ENCODE measurements at places on chromosomes 7 and 10.

GRCh38 chr10:21336476-21337170 is 188.9 kb downstream of the SKIDA1 start:
- DNase-seq: no peak

DNA sequence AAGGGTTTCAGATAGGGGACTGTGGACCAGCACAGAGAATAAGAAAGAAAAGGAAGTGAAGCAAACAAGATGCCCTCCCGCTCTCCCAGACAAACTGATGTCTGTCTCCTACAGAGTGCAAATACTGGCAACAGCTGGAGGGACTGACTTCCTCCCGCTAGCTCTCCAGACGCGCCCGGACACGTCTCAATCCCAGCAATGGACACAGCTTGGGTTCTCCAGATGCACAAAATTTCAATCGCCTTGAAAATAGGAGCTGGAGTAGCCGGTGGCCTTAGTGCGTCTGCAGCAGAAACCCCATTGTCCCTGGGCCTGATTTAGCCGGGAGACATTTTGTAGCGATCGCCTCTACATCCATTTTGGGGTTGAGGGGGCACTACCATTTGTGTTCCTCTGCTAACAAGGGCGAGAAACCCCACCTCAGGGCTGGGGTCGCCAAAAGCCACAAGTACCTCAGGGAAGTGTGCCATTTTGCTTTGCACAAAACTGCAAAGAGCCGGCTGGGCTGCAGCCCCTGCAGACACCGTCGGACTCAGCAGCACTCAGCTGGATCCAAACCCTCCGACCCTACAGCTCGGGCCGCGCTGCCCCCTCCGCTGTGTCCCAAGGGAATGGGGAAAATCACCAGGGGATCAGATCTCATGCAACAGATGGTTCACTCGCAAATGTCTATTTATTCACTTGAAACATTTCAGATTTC is 5.9 kb downstream of the CPA2 start:
- DNase-seq: peak; percentile 18

GRCh38 chr10:283916-284356 is 148.7 kb downstream of the ZMYND11 start:
- no peak for DNase-seq

- peak; percentile 74 for DNase-seq
Observed at GRCh38 chr7:105673367-105674084, 92.2 kb upstream of the EFCAB10 start.

DNA sequence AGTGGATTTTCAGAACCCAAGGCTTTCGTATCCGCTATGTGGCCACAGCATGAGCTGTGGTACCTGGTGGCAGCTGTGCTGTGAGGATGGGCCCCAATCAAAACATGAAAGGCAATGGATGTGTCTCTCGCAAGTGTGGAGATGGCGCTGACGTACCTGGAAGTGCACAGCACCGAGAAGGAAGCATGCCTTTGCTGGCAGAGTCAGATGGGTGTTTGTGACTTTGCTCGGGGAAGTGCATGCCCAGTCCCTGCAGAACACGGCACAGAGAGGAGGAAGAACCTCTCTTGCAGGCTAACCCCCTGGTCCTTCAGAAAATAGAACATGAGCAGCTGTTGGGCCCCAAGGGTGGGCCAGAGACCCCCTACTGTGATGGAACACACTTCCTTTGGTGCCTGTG is 654.1 kb upstream of the ZWINT start:
- no peak for DNase-seq

GRCh38 chr10:100623521-100624230 is 87.9 kb downstream of the HIF1AN start:
- no peak for DNase-seq

DNA sequence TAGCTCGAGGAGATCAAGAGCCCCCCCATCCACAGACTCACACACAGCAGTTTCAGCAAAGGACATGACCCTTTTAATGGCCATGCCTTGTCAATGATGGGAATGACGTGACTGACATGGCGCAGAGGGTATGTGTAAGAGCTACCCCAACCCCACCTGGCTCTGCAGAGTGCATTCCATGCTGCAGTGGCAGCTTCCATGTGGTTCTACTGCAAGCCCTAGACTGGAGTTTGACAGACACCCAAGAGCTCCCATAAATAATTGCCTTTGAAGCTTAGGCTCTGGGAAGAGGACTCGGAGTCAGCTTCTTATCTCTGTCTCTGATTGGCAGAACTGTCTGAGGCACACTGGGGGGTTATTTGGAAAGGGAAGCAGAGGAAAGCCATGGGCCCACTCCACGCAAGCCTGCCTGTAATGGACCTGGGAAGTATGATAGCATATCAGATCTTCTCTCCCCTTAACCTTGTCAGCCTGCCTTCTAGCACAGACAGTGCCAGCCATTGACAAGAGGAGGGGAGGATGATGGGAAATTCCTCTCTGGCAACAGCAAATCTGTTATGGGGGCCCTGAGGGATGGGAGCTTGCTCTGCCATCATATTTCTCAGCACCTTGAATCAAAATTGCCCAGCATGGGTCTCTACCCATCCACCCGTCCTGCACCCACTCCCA is 478.5 kb upstream of the PODXL start:
- DNase-seq: no peak

- DNase-seq: peak; percentile 75
Observed at GRCh38 chr10:68231106-68231816, 652 bp downstream of the ATOH7 start.

GRCh38 chr10:71888623-71889387 is 37.8 kb upstream of the PSAP start:
- peak; percentile 33 for DNase-seq

- no peak for DNase-seq
Observed at GRCh38 chr10:124566981-124567835, 105.6 kb downstream of the LHPP start.

- no peak for DNase-seq
Observed at GRCh38 chr7:74480861-74481417, 27.2 kb downstream of the GTF2IRD1 start.

- no peak for DNase-seq
Observed at GRCh38 chr10:7354330-7355047, 56.3 kb downstream of the SFMBT2 start.

GRCh38 chr7:134562136-134562535 is 13.2 kb downstream of the AKR1B15 start:
- no peak for DNase-seq

DNA sequence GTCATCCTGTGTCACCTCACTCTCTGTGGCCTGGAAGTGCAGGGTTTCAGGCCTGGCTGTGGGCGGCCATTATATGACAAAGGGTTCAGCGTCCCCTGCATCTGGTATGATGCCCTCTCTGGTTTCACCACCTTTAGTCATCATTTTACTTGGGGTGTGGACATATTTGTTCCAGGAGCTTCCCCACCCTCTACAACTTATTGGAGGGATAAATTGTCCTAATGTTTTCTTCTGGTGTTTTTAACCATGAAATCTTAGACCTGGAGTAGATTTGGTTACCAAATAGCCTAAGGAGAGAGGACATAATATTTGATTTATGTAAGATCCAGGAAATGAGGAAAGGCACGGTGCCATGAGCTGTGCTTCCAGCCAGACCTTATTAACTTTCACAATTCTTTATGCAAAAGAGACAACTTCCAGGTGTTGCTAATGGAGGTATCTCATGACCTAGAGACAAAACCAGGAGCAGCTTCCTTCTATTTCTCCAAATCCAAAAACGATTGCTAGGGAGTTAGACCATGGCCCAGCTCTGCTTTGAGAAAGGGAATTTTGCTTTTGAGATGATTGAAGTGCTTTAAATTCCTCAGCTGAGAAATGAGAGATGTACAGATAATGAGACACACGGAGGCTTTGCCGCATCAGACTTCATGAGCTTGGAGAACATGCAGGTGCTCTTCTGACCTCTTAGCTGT is 20.9 kb downstream of the WBP1L start:
- DNase-seq: no peak

DNA sequence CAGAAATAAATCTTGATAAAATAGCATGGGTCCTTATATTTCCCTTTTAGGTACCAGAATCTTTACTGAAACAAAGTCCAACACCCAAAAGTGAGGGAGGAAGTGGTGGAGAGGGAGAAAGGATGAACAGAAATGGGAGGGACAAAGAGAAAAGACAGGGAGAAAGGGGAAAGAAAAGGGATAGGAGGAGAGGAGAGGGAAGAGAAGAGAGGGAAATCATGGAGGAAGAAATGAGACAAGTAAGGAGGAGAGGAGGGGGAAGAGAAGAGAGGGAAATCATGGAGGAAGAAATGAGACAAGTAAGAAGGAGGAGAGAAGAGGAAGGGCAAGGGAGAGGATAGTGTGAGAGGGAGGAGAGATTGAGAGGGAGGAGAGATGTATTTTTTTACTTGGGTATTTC is 50.1 kb upstream of the ARL4A start:
- no peak for DNase-seq

GRCh38 chr10:96229568-96230030 is 41.8 kb downstream of the BLNK start:
- peak; percentile 63 for DNase-seq

GRCh38 chr7:129607471-129608120 is 3.9 kb upstream of the NRF1 start:
- no peak for DNase-seq

DNA sequence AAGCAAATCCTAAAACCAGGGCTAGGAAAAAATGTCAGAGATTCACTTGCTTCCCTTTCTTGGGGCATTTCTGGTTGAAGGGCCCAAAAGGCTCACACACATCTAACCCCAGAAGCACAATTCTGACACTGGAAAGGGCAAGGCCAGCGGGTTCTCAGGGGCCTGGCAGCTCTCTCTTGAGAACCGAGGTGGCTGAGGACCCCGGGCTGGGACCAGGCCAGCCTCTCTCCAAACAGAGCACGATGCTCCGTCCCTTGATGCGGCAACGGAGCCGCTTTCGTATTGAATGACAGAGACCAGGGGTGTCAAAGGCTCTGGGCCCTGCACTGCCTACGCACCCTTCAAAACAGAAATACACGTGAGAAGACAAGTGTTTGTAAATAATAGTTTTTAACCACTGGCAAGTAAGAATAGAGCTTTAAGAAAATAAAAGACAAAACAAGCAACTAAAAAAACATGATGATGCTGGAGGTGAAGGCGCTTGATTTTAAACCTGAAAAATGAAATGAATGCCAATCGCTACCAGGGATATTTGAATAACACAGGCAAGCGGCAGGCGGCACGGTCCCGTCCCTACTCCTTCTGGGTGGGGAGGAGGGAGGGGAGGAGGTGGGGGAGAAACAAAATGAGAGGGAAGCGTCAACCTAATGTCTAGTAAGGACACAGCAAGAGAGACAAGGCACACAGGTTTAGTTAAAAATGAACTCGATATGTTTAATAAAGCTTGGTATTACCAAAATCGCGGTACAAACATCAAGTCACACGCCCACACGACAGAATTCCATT is 68.0 kb downstream of the SLC29A4 start:
- no peak for DNase-seq

DNA sequence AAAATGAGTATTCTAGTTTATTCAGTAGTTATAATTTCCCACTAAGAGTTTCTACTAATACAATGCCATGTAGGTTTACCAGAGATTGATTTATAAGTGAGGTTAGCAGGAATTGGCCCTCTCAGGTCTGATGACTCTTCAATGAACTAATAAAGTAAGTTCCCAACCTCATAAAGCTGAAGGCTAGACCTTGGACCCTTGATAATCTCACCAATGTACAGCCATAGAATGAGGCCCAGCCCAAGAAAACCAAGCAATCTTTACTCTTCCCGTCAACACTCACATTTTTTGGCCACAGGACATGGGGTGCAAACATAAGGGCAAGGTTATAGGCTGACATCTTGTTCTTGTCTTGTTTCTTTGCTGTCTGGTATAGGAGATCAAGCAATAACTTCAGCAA is 33.3 kb downstream of the ARHGAP19 start:
- no peak for DNase-seq

Measured in NCI-H510A (cell line).